ENCODE measurements at places on chromosomes 7 and 10. TPM values are rescaled to one million over a fixed set of nuclear protein-coding genes. Genes with fewer than 3 reads are reported as not detected.

The OR9A2 gene
- not detected for total RNA-seq

The TM9SF3 gene
- 158 TPM for total RNA-seq

The CYP2C18 gene
- total RNA-seq = 18.5 TPM

- peak; percentile 51 for DNase-seq
Measured at GRCh38 chr10:7529638-7530037, 118.8 kb upstream of the SFMBT2 start.

The CYP2C19 gene
- 46.4 TPM for total RNA-seq

GRCh38 chr7:7271094-7271874, 88.9 kb downstream of the C1GALT1 start:
- no peak for DNase-seq

- no peak for DNase-seq
Measured at GRCh38 chr7:29649876-29650275, 86.2 kb downstream of the PRR15 start.

The ZNF365 gene
- 0.93 TPM for total RNA-seq

The PRKCQ gene
- 0.43 TPM for total RNA-seq

DNA sequence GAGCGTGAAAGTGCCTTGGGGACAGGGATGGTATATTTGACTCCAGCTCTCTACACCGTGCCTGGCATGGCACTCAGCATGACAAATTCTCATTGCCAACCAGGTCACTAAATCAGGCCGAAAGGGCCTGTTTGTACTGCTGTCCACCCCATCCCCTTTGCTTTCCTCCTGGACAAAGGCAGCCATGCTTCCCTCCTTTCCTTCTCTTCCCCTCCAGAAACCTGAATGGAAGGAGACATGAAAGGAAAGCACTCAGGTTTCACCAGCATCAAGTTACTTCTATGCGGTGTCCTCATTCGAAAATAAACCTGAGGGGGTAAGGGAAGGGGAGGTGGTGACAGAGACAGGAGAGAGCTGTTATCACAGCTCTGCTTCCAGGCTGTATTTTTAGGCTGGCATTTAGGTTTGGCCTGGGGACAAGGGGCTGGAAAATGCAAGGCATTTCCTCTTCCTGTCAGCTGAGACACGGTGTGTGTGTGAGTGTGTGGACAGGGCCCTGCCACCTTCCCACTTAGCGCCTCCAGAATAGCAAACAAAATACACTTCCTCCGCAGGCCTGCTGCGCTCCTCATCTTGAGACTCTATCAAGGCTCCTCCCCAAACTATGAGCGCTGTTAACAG, 79.9 kb upstream of the COL13A1 start:
- no peak for DNase-seq

The C10orf105 gene
- total RNA-seq = not detected

DNA sequence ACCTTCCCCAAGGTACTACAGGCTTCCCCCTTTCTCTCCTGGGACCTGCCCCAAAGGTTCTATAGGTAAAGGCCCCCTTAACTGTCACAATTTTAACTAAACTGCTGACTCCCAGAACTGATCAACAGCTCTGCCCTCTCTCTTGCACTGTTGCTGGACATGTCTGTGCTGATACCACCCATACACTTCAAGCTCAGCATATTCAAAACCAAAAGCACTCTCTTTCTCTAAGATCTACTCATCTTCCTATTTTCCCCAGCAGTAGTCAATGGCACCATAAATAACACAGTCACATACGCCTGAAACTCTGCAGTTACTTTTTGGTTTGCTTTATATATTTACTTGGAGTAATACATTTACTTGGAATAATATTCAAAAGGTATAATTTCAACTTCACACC, 12.3 kb downstream of the OSBPL3 start:
- DNase-seq = no peak
